H9 (cell line): ENCODE measurements at places on chromosomes 1 and 21. TPM values are rescaled to one million over a fixed set of nuclear protein-coding genes. Genes with fewer than 3 reads are reported as not detected.

- DNase-seq, result no peak
These were observed 10.0 kb downstream of the CLDN19 start for GRCh38 chr1:42730002-42730401.

DNA sequence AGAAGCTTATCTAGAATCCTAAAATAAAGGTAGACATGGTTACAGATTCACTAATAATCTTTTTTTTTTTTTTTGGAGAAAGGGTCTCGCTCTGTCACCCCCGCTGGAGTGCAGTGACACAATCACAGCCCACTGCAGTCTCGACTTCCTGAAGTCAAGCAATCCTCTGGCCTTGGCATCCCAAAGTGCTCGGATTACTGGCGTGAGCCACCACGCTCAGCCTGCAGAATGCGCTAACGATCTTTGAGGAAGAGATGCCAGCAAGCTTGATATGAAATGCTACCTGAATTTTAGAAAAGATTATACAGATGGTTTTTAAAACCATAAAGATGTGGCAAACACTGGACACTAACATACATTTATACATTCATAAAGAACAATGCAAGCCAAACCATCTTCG is 4.1 kb upstream of the GNPAT start:
- no peak for DNase-seq

GRCh38 chr1:223161321-223161720 is 18.3 kb upstream of the TLR5 start:
- peak; percentile 41 for DNase-seq

- DNase-seq, result peak; percentile 59
These were observed 26.3 kb downstream of the ZNF648 start for GRCh38 chr1:182035097-182035770.

DNA sequence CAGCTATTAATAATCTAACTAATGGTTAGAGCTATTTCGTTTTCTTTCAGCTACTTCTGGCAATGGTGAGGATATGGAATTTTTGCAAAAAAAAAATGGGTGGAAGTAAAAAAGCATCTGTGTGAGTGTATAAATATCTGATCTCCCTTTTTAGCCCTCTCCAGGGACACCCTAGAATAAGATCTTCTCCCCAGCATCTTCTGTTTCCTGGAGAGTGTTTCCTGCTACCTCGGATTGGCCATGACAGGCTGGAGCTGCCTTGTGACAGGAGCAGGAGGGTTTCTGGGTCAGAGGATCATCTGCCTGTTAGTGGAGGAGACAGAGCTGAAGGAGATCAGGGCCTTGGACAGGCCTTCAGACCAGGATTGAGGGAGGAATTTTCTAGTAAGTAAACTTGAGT is 23.8 kb downstream of the HSD3B2 start:
- no peak for DNase-seq

DNA sequence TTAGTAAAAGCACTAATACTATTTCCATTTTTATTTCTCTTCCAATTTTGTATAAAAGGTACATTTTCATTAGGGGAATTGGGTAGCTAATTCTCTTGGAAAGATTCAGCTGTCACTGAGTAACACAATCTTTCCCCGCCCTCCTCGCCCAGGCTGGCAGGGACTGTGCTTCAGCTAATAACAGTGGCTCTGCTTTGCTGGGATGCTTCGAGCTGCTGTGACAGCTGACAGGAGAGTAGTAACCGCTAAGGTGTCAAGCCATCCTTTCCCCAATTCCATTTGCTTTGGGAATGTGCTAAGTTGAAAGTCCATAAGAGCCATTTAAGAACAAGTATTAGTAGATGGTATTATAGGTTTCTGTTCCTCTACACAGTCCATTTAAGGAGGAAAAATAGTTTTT is 106.7 kb upstream of the NRIP1 start:
- no peak for DNase-seq

DNA sequence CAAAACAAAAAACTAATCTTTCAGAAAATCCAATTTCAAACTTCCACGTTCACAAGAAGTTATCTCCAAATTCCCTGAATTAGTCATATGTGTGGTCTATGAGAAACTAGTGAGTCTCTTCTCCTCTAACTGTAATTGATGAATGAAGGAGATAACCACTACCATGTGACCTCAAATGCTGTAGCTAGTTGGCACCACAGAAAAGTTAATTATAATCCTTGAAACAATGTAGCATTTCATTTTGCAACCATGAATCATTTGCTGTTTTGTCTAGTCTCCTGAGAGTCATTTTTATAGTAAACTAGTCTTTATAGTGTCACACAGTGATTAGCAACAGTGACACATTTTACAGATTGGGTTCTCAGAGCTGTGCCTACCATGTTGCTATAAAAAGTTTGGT is 287.5 kb downstream of the LRRIQ3 start:
- DNase-seq, result no peak

DNA sequence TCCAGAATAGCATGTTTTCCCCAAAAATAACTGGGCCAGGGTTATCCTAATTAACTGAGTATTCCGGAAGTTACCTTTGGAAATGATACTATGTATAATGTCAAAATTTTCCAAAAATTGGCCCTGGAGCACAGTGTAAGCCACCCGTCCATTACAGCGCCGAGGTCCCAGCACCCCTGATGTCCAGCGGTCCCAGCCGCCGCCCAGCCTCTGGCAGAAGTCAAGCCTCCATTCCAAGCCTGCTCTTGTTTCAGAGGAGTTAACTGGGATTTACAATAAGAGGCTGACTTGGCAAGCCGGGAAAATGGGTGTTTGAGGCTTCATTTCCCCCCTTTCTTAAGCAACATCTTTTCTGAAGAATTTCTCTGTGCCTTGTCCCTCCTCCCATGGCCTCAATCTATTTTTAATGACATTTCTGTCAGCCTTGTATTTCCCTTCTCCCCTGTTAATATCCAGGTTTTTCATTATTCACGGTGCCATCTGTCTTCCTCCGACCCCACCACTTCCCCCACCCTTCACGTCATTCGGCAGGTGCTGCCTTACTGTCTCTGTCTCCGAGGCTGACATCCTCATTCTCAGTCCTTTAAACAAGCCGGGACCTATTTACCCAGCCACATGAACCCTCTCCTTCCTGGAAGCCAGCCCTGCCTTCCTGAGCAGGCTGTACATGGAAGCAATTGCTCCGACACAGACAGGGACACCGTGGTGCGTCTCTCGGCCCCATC is 490.9 kb downstream of the NPHP4 start:
- DNase-seq, result no peak

GRCh38 chr1:154726443-154726842 is 118.5 kb upstream of the ADAR start:
- no peak for DNase-seq

GRCh38 chr1:22633697-22634463 is 2.5 kb upstream of the C1QA start:
- no peak for DNase-seq

DNA sequence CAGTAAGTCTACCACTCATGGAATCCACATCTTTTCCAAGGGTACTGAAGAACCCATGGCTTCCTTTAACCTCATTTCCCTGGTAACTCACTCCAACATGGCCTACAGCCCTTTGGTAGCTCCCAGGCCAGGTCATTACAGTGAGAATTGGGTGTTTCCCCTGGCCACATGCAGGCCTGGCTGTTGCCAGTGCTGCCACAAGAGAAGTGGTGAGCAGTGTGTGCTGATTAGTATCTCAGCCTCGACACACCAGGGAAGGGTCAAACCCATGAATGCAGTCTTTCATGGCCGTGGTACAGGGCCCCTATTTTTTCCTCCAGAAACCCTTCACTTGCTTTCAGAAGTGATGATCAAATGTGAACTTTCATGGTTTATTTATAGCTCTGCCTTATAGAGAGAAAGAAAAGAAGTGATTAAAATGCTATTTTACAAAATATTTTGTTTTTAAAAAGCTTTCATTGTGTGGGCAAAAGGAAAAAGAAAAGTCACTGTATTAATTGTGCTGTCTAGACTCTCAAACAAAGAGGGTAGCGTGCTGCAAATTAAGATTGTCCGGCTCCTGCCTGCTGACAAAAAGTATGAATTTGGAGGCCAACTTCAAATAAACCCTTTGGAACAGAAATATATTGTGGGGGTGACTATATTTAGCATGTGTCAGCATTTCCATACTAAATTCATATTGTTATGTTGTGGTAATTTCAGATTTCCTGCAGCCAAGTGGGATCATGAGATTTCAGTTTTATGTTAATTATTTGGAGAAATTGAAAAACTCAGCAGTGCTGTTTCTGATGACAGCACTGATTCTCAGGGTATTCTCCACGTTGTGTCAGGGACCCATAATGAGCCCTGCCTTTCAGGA is 62.0 kb upstream of the HOOK1 start:
- no peak for DNase-seq

- DNase-seq, result no peak
These were observed 32.5 kb upstream of the LMO4 start for GRCh38 chr1:87296206-87296605.

- no peak for DNase-seq
These were observed 163.3 kb downstream of the RHOU start for GRCh38 chr1:228898582-228898992.

GRCh38 chr1:219659684-219660083 is 46.8 kb upstream of the ZC3H11B start:
- no peak for DNase-seq

GRCh38 chr1:74478979-74479378 is 33.4 kb downstream of the LRRC53 start:
- DNase-seq, result no peak

DNA sequence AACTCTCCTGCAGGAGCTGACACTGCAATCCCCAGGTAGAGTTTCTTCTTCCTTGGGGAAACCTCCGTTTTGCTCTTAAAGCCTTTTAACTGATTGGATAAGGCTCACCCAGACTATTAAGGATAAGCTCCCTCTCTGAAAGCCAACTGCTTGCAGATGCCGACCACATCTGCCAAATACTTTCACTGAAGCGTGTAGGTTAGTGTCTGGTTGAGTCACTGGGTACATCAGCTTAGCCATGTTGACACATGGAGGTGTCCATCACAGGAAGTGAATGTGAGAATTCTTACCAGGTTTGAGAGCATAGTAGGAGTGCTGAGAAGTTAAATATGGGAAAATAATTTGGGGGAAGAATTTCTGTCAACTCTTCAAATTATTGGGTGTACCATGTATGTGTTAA is 202.0 kb downstream of the AJAP1 start:
- DNase-seq, result no peak

GRCh38 chr21:38931291-38931690 is 125.6 kb downstream of the ETS2 start:
- no peak for DNase-seq

GRCh38 chr21:45824546-45825215 is 156.9 kb upstream of the COL6A1 start:
- DNase-seq, result no peak

Gene RGS18
- total RNA-seq, result not detected in 2 replicates

Gene OR2T33
- total RNA-seq, result not detected in 2 replicates

Gene ADAM30
- total RNA-seq, result not detected in 2 replicates

Gene LEFTY2
- total RNA-seq, result 16.3 and 16.9 TPM in 2 replicates

Gene BARHL2
- not detected in 2 replicates for total RNA-seq

Gene EPHB2
- total RNA-seq, result 8.3 and 9.5 TPM in 2 replicates

Gene OR2T35
- not detected in 2 replicates for total RNA-seq

Gene LYPD8
- total RNA-seq, result not detected in 2 replicates

Gene DCAF6
- total RNA-seq, result 15.8 and 16.0 TPM in 2 replicates

Gene DISP3
- 3.5 and 3.6 TPM in 2 replicates for total RNA-seq

Gene TSEN15
- 20.1 and 21.9 TPM in 2 replicates for total RNA-seq

Gene TMEM82
- total RNA-seq, result 1.0 and 1.4 TPM in 2 replicates
